ENCODE measurements at places on chromosomes 4 and X. TPM values are rescaled to one million over a fixed set of nuclear protein-coding genes. Genes with fewer than 3 reads are reported as not detected.

PIR gene
- 3.5 TPM for total RNA-seq

FAM133A gene
- not detected for total RNA-seq

DNA sequence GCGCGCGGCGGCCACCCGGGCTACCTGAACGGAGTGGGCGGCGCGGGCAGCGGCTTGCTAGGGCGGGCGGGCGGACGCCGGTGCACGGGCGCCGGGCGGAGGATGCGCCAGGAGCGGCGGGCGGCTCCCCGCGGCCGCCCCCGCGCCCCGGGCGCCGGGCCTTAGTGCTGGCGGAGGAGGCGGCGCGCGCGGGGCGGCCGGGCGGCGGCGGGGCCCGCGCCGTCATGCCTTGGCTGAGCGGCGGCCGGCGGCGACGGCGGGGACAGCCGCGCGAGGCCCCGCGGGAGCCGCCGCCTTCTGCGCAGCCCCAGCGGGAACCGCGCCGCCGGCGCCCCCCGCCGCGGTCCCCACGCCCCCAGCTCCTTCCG is 48.2 kb downstream of the CLDN34 start:
- DNase-seq, result no peak

STARD8 gene
- not detected for total RNA-seq

DNA sequence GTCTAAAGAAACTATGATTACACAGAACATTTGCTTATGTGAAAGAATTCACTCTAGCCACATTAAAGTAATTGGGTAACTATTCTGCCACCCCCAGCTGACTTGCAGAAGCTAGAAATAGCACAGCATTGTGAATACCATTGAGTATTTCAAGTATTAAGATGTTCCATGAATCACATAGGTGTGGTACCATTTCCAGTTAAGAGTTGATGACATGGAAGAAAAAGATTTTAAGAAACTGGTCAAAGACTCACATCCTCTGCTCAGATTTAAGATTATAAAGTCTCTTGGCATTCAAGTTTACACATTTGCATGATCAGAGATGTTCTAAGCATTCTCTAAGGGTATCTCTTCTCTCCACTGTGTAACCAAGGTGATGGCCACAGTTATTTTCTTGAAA is 287.5 kb downstream of the CAMK2D start:
- DNase-seq, result no peak

GRCh38 chr4:57162499-57163019 is 52.4 kb upstream of the IGFBP7 start:
- no peak for DNase-seq
